Spinal cord (tissue), 10 donors: ENCODE measurements at places on chromosomes 3 and 15. TPM values are rescaled to one million over a fixed set of nuclear protein-coding genes. Genes with fewer than 3 reads are reported as not detected.
A peak's percentile ranks its signal among the peaks of the same experiment; 100 is the strongest.

GRCh38 chr3:10964537-10965167, 27.9 kb upstream of the SLC6A1 start:
- no peak for DNase-seq

TP63 gene
- total RNA-seq, result 4.3 TPM

DNA sequence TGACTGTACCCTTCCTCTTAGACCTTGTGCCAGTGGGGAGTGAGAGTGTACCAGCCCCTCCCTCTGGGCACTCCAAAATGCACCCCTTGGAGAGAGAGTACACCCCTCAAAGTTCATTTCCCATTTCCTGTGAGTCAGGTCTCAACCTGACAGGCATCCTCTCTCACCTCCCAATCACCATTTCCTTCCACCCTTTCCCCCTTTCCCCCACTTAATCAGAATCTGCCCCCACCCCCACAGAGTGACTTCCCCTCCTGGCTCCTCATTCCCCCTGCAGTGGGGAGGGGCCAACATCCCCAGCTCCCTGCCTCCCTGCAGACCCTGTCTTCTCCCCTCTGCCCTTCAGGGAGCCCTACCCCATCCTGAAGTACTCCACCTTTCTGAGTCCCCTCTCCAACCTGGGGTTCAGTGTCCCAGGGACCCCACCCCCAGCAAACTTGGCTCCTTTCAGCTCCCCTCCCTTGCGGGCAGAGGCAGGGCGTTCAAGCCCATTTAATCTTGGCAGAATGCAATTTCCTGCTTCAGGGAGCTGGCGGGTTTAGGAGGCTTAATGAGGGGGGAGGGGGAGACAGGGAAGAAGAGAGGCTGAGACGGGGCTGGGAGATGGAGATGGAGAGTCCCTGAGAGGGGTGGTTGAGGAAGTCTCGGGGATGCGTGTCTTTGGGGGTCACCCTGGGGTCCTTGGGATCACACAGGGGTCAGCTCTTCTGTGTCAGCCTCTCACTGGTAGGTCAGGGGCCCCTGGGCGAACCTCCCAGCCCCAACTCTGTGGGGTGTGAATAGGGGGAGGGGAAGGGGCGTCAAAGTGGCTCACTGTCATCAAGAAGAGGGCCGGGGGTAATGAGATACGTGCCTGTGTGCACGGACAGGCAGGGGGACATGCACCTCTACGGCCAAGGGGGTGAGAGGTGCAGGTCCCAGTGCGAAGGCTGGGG, 16.6 kb upstream of the SEMA3F start:
- DNase-seq, result no peak

CCDC71 gene
- 23.1 TPM for total RNA-seq

DNA sequence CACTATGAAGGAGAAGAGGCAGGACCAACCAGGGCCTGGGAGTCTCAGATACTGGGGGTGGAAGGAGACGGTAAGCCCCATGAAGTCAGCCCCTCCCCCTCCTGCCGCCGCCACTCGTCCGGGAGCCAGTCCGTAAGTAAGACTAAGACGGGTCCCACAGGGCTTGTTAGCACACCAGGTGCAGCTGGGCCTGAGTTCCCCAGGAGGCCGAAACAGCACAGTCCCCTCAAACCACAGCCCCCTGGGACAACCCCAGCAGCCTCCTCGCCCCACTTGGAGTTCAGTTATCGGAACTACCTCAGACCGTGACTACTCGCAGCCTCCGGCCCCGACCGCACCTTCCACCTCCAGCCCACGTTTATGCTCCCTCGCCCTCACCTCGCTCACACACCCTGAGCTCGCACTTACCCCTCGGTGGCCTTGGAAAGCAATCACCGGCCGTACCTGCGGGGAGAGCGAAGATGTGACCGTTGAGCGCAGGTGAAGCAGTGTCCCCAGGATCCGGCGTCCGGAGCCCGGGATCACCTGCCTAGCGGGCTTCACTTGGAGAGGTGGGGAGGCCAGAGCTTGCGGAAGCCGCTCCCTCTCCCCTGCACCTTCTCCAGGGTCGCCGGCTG, 557 bp downstream of the ELL3 start:
- DNase-seq, result no peak

KBTBD13 gene
- not detected for total RNA-seq

DNA sequence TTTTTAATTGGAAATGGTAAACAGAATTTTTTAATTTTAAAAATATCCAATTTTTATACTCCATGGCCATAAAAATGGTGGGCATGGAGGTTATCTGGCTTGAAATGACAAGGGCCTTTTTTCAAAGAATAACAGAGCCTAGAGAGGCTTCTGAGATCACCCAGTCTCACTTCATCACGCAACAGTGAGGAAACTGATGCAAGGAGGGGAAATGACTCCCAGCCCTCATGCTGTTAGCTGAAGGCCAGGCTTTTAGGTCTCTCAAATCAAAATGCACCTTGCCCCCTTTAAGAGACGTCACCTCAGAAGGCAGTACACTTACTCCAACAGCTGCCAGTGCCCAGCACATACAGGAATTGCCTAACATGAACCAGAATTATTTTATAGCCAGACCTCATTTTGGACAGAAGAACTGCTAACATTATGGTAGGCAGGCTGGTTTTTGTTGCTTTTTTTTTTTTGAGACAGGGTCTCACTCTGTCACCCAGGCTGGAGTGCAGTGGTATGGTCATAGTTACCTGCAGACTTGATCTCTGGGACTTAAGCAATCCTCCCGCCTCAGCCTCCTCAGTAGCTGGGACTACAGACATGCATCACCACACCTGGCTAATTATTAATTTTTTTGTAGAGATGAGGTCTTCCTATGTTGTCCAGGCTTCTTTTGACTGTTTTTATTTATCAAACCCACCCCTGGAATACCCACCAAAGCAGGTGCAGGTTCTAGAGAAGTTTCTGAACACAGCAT, 9.1 kb downstream of the RAB43 start:
- DNase-seq, result no peak

LRTM1 gene
- total RNA-seq, result 0.17 TPM

- no peak for DNase-seq
Measured at GRCh38 chr3:196596355-196596754, 27.9 kb downstream of the FBXO45 start.

DNA sequence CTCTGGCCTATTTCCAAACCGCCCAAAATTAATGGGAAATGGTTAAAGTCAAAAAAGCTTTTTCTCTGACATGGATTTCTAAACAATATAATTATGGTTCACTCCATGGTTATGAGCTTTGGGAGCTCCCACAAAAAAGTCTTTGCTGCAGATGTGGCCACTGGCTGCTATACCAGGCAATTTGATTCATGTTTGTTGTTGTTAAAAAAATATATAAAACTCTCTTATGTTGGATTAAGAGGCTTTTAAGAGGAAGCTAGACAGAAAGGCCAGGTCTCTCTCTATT, 258.6 kb downstream of the TIGIT start:
- no peak for DNase-seq

DNA sequence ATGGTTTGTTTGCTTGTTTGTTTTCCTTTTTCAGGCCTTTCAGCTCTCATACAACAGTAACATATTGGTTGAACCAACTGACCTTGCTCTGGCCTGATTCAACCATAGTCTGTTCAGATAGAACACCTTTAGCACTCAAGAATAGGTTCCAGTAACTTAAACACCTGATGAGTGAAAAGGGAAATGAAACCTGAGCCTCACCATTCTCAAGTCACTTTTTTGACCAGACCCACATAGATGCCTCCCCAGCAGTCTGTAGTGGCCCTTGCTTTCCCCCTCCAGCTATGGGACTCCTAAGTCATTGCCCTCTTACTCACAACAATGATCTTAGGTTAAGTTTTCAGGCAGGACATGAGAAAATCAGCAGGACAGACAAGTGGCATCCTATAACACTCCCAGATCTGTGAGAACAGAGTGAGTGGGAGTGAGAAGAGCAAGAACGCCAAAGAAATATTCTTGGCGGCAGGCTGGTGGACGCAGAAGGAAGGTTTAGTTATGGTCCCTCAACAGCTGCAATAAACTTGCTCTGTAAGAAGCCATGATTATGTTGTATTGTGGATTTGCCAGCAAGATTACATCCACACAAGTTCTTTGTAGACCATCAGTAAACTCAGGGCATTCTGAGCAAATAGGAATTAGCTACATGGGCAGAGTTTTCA, 367.5 kb downstream of the MECOM start:
- DNase-seq, result no peak

DNA sequence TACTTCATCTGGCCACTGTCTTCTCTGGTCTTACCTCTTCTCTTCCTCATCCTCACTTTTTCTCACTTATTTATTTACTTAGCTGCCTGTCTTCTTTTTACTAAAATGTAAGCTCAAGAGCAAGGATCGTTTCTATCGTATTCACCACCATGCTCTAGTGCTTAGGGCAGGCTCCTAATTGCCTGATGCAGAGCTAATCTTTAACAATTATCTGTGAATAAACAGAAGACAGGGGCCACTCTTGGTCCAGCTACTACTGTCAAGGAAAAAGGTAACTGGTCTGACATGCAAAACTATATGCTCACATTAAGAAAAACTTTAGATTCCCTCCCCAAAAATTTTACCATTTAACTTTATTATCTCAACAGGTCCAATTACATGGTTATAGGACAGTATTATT, 17.5 kb downstream of the PIK3R4 start:
- DNase-seq, result no peak

DNA sequence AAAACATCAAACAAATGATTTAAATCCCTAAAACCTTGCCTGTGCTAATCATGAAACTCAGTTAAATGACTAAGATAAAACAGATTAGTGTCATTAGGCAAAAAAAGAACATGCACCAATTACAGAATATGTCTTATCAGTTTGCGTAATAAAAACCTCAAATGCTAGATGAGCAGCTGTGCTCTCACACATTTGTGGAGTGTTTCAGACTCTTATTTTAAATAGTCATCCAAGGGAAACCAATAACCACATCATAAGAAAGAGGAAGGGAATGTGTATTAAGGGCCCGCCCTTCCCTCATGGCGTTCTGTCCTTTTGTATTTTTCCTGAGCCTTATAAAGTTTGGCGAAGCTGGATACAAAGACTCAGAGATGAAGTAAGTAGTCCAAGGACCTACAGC, 6.6 kb downstream of the SAMMSON start:
- no peak for DNase-seq

DNA sequence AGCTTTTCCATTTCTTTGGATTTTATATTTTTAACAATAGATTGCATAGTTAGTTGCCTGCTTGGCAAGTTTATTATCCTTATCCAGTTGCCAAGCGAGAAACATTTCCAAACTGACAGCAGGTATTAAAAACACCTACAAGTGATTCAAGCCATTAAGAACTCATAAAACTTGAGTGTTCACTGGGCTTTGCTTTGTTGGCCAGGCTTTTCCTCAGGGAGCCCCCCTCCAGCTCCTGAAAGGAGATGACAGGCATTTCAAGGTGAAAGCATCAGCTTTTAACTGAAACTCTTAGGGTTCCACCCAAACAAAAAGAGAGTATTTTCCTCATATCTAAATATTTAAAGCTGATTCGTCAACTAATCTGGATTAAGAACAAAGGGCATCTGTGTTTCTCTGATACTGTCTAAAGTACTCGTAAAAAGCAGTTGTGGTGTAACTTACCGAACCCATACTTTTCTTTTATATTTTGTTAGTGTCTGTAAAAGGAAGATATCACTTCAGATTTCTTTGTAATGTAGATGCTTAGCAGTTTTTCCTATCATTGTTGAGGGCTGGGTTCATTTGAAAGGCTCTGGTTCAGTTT, 363.4 kb downstream of the OTOL1 start:
- peak; percentile 4 for DNase-seq

GRCh38 chr3:51605938-51606337, 65.1 kb upstream of the TEX264 start:
- DNase-seq, result no peak
